ENCODE measurements at places on chromosomes 1 and 21.
A peak's percentile ranks its signal among the peaks of the same experiment; 100 is the strongest.

DNA sequence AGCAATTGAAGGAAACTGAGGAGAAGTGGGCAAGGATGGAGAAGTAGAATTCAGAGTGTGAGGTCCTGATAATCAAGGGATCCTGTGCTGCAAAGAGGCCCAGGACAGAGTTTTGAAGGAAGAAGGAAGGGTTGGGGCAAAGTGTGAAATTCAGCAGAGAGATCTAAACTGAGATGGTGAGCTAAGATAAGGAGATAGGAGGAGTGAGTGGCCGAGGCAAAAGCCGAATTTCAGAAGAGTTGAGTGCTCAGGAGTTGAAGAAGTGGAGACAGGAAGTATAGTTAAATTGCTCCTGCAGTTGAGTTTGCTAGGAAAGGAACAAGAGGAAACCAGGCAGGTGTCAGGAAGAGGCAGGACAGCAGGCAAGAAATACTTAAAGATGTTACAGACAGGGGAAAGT lies 16.4 kb upstream of the MAPKAPK2 start:
- DNase-seq, result peak; percentile 65

GRCh38 chr1:222247811-222248310 lies 300.0 kb downstream of the HHIPL2 start:
- DNase-seq, result no peak

GRCh38 chr1:43286115-43286514 lies 734 bp upstream of the C1orf210 start:
- no peak for DNase-seq

DNA sequence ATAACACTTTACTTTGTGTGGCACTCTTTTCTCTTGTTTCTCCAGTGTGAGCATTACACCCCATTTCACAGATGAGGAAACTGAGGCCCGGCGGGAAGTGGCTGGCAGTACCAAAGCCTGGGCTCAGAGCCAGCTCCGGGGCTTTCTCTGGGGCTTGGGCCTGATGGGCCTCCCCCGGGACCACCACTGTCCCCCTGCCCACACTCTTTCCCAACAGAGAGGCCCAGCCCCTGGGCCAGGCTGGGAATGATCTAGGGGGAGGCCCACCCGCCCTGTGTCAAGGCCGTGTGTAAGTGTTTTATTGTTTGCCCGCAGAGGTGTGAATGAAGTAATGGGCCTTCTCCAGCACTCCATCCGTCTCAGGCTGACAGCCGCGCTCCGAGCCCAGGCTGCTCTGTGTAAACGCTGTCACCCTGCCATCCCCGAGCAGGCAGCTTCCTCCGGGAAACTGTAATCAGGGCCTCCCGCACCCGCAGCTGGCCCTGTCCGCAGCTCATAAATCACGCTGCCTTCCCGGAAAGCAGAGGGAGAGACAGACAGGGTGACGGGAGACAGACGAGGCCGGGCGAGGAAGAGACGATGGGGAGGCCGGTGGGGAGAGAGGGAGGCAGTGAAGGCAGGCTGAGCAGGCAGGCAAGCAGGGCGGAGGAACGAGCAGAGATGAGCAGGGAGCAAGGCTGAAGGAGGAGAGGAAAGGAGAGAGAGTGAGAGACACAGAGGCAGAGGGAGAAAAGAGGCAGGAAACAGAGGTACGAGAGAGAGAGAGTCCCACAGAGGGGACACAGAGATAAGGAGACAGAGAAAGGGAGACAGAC lies 109.7 kb upstream of the ZBTB40 start:
- no peak for DNase-seq

DNA sequence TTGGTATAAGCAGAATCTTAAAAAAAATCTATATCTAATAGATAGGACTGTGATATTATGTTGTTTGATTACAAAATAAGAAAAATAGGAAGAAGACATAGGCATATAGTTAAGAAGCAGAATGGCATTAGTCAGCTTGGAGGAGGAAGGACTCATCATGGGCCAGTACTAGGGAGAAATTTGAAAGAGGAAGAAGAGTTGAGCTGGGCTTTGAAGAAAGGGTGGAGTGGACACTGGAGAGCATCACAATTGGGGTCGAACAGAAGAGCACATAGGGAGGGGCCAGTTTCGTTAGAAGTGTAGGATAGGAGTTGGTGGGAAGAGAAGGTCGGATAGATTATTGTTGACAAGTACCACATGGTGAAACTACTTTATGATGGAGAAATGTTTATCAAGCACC lies 129.3 kb downstream of the CACHD1 start:
- no peak for DNase-seq

GRCh38 chr1:65323246-65323645 lies 13.9 kb downstream of the DNAJC6 start:
- DNase-seq, result peak; percentile 80

DNA sequence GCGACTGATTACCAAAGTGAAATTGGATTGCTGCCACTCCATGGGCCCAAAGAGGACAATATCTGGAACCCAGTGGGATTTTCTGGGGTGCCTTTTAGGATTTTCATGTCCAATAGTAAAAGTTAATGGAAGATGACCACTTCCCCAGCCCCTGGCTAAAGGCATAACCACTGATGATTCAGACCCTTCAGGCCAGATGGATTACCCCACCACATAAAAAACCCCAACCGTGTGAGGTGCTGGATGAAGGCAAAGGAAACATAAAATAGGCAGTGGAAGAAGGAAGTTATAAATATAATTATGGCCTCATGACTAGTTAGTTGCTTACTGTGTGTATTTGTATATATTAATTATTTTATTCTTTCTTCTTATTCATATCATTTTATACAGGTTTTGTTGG lies 40.2 kb upstream of the IL10 start:
- peak; percentile 23 for DNase-seq

DNA sequence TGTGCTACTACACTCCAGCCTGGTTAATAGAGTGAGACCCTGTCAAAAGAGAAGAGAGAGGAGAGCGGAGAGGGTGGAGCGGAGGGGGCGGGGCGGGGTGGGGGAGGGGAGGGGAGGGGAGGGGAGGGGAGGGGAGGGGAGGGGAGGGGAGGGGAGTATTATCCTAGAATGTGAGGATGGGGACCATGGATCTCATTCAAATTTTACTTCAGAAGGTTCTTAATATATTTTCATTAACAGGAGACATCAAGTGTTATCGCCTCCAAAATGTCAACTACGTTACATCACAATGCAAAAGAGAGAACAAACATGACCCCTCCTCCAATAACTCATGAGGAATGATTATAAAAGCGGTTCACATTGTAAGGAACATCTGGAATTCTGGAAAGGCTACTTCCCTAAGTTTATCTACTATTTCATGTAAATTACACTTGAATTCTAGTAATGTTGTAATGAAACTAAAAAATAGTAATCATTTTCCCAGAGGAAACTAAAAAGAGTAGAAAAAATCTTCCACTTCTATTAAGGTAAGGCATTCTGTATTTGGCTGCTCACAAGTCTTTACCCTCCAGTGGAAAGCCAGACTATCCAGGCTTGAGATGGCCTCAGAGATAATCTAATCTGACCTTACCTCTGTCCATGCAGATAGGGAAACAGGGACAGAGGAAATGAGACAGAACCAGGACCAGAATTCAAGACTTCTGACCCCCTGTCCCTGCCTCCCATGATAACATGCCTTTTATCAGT lies 18.8 kb upstream of the GUCA2A start:
- DNase-seq, result no peak

DNA sequence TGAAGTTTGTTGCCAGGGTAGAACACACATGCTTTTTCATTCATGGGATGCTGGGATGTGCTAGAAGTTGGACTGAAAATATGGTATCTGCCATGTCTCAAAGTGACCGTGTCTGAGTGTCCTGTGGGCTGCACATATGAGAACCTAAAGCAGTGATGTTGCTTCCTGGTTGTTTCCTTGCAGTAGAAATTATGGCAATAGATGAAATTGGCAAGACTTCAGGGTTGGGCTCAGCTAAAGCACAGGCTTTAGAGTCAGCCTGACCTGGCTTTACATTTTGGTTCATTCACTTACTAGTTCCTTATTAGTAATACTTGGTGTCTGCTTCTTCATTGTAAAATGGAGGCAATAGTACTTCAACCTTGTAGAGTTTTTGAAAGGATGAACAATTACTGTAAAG lies 2.2 kb downstream of the LAMC2 start:
- DNase-seq, result no peak

- DNase-seq, result no peak
These were observed 72.7 kb downstream of the RPE65 start for GRCh38 chr1:68377098-68377497.

DNA sequence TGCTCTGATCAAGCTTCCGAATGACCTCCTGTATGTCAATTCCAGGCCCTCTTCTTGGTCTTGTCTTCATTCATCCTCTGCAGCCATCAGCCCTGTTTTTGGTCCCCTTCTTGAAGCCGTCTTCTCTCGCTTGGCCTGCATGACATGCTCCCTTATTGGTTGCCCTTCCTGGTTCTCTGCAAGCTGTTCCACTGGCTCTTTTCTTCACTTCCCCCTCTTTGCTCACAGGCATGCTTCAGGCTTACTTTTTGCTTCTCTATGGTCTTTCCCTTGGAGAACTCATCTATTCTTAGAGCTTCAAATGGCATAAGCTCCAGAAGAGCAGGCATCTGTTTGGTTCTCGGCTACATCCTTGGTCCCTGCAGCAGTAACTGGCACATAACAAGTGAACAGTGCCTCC lies 38.8 kb downstream of the PDPN start:
- no peak for DNase-seq

DNA sequence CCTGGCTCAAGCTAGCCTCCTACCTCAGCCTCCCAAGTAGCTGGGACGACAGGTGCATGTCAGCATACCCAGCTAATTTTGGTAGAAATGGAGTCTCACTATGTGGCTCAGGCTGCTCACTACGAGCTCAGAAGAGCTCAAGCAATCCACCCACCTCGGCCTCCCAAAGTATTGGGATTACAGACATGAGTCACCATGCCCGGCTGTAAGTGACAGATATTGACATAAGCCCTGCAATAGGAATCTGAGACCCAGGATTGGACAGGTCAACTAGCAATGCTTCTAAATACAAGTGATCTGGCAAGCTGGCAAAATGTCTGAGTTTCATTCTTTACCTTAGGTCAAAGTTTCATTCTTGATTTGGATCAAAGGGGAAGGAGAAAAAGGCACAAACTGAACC lies 40.5 kb upstream of the H6PD start:
- no peak for DNase-seq

GRCh38 chr1:60427194-60427593 lies 353.6 kb upstream of the C1orf87 start:
- no peak for DNase-seq

- DNase-seq, result no peak
These were observed 52.3 kb downstream of the GALNT2 start for GRCh38 chr1:230119340-230119739.

GRCh38 chr1:54125386-54126070 lies 27.3 kb downstream of the CDCP2 start:
- peak; percentile 17 for DNase-seq

DNA sequence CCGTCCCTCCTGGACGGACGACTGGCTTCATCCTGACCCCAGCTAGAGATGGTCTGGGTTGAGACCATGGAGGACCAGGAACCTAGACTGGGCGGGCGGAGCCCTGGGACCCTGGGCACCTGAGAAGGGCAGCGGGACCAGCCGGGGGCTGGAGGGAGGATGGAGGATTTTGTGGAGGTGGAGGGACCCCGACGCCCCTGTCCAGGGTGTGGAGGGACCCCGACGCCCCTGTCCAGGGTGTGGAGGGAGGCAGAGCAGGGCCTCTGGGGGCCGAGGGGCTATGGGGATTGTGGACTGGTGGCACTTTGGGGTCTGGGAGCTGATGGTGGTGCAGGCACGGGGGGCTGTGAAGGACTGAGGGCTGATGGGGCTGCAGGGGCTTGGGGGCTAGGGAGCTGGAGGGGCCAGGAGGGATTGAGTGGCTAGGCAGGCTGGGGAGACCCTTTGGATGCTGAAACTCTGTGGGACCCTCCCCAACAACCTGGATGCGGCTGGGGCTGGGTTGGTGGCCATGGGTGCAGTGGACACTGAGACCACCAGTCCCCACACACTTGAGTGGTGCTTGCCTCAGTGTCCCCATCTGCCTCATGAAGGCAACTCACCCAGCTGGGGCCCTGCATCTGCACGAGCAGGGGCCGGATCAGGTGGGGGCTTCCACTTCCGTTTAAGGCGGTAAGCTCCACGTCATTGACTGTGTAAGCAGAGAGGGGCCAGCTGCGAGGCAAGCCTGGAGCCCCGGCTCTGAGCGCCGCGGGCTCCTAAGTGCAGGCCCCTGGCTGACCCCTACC lies 7.4 kb downstream of the GJC2 start:
- no peak for DNase-seq

DNA sequence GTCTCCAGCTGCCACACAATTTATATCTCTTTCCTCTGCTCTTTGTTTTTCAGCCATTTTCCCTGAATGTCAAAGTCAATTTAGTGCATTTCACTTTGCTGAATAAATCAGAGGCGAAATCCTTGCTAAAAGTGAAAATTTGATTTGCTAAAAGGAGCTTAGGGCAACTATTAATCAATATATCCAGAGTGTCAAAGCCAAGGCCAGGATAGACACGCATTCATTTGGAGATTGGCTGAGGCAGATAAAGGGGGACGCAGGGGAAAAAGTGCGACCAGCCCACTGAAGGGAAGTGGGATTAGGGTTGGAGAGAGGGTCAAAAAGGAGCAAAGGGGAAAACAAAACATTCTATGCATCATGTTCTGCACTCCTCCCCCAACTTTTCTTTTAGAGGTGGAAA lies 132.4 kb upstream of the USH2A start:
- DNase-seq, result no peak

GRCh38 chr1:70970407-70970806 lies 77.2 kb downstream of the PTGER3 start:
- DNase-seq, result peak; percentile 42

- DNase-seq, result no peak
These were observed 29.9 kb downstream of the POFUT2 start for GRCh38 chr21:45257673-45258341.

DNA sequence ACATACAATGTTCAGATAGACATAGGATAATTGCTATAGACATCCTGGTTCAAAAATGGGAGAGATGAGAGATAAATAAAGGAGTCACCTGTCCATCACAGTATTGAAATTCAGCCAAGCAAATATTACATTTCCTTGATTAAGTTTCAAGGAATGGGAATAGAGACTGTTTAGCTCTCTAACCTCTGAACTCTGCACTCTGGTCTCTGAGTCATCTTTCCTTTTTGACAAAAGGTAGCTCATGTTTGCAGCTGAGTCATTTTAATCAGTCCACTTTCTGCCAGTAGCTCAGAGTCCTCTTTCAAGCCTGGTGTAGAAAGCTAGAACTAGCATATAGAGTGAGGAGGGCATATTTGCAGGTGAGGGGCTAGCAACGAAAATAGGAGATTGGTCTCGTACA lies 51.4 kb upstream of the GJA8 start:
- no peak for DNase-seq

- DNase-seq, result no peak
These were observed 46.6 kb upstream of the SCAF4 start for GRCh38 chr21:31778546-31778945.

DNA sequence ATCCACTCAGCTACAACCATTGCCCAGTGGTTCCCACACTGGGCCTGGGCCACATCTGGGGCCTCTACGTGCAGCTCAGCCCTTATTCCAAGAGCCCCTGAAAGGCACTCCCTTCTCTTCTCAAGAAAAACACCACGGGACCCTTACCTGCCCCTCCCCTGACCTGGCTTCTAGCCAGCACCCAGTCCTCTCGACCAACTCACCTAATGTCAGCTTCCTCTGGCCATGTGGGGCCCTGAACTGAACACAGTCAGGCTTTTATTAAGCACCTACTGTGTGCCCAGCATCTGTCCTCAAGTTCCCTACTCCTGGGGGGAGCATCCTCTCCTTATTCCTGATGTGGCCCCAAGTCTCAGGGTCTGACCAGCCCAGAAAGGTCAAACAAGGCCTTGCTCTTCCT lies 208.4 kb downstream of the MATN1 start:
- DNase-seq, result no peak

- peak; percentile 28 for DNase-seq
These were observed 147.8 kb upstream of the POGK start for GRCh38 chr1:166691476-166691875.

Data from OCI-M1 (cell line).